NCI-H1694 (cell line): ENCODE measurements at places on chromosomes 1 and 21.

DNA sequence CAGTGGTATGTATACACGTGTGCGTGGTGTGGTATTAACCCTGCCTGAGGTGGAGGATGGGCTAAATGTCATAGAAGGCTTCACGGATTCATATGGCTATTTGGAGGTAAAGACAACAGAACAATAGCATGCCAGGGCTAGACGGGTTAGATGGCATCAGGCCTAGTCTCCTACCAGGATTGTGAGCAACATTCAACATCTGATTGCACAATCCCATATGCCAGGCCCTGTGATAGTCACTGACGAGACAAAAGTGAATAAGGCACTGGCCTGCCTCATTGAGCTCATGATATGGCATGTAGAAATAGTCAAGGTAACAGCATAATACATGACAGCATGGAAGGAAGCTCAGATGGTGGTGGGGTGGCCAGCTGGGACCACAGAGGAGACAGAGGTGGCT is 167.1 kb upstream of the BEND5 start:
- no peak for DNase-seq

DNA sequence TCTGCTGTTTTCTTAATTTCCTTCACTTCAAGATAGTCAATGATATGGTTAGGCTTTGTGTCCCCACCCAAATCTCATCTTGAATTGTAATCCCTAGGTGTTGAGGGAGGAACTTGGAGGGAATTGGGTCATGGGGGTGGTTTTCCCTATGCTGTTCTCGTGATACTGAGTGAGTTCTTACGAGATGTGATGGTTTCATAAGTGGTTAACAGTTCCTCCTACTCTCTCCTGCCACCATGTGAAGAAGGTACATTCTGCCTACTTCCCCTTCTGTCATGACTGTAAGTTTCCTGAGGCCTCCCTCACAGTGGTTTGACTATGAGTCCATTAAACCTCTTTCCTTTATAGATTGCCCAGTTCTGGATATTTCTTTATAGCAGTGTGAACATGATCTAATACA is 74.0 kb upstream of the SAMSN1 start:
- DNase-seq: no peak

- DNase-seq: no peak
Measured at GRCh38 chr1:159953536-159954515, at the start of gene SLAMF9. Gene SLAMF9, minus strand, starts transcription at chr1:159954237. Its CDS starts 100 bp downstream, at chr1:159954137.

DNA sequence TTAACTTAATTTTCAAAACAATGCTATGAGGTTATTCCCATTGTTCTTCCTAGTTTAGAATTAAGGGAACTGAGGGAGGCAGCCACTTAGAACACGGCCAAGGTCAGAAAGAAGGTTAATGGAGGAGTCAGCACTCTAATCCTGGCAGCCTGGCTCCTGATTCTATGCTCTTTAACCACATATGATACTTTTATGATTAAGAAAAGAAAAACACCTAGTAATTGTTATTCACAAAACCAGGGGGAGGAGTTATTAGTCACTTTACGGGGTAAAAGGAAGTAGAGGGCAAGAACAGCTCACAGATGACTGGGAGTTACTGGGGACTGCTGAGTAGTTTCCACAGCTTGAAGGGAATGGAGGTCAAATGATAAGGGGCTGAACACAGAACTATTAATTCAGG is 38.6 kb downstream of the GADD45A start:
- no peak for DNase-seq

DNA sequence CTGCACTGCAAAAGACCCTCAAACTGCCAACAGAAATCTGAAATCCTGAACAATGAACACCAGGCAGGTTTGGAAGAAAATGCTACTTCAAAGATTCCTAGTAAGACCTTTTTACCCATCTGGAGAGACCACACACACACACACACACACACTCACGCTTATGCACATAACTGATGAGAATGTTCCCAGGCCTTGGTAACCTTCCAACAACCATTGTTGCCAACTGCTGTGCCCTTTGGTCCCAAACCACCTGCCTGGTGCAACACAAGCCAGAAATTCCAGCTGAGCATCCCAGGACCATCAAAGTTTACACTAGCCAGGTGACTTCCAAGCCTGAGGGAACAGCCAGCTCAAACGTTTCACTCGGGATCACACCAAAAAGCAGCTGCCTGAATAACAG is 56.9 kb downstream of the SEC16B start:
- DNase-seq: no peak

DNA sequence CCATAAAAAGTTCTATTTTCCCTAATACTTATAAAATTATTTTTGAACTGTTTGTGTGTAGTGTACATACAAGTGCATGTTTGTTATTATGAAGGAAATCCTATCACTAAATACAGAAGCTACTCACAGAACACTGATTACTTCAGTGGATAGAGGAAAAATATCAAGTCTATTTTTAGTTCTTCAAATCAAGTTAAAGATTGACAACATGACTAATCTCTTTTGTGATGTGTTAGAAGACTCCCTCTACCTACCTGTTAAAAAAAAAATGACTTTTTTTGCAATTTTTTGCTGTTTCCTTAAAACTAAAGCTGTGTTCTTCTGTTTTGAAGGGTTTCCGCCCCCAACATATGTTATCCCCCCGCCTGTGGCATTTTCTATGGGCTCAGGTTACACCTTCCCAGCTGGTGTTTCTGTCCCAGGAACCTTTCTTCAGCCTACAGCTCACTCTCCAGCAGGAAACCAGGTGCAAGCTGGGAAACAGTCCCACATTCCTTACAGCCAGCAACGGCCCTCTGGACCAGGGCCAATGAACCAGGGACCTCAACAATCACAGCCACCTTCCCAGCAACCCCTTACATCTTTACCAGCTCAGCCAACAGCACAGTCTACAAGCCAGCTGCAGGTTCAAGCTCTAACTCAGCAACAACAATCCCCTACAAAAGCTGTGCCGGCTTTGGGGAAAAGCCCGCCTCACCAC is 45.5 kb downstream of the NCF2 start:
- DNase-seq: peak; percentile 27

- DNase-seq: no peak
Measured at GRCh38 chr21:39238275-39238674, 55.0 kb upstream of the PSMG1 start.

- no peak for DNase-seq
Measured at GRCh38 chr1:91940496-91940895, 8.7 kb upstream of the BRDT start.

- no peak for DNase-seq
Measured at GRCh38 chr1:11670747-11671146, 6.7 kb downstream of the FBXO6 start.
